ENCODE measurements at places on chromosomes 6 and 20.

GRCh38 chr6:6707143-6707542 lies 118.6 kb downstream of the LY86 start:
- DNase-seq = no peak

GRCh38 chr6:44463728-44464450 lies 76.4 kb downstream of the CDC5L start:
- DNase-seq = no peak

- no peak for DNase-seq
Observed at GRCh38 chr6:138945354-138945753, 42.7 kb downstream of the REPS1 start.

GRCh38 chr6:114446342-114446741 lies 103.5 kb upstream of the HS3ST5 start:
- no peak for DNase-seq

GRCh38 chr6:85516168-85516567 lies 66.3 kb downstream of the NT5E start:
- DNase-seq = no peak

DNA sequence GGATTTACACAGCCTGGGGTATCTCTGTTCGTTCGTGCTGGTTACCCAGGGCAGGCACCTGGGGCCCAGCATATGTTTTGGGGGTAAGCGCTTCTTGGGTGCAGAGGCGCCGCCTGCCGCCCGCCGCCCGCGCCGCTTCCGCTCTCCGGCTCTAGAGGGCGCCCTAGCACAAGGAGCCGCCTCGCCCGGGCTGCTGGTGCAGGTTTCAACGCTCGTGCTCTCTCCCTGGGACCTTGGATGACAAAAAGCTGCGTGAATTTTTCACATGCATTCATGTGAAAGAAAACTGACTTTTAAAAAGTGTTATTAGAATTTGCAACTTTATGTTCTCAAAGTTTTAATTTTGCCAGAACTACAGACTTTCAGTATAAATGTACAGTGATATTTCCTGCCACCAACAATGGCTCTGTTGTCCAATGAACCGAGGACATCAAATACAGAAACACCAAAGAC lies 32.5 kb downstream of the PRR18 start:
- DNase-seq = peak; percentile 52

DNA sequence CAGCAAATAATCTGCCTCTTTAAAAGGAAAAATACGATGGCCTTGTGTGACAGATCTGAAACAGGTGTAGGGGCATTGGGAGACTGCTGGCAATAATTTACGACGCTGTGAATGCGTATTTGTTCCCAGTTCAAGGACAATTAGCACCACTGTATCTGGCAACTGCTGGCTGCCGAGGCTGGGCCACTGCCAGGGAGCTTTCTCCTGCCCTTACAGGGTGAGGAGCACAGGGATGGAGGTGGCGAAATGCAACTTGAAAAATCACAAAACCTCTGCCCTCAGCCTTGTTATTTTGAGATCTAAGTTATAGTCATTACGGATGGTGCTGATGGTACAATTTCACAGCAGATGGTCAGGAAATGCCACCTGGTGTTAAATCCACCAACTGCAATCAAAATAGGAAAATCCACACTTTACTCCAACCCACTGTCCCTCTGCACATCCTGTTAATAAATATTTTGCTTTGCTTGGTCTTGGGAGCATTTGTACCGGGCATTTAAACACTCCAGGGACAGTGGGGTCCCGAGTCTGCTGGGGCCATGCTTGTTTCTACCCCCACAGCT lies 6.4 kb downstream of the MYLK4 start:
- no peak for DNase-seq

- no peak for DNase-seq
Observed at GRCh38 chr6:64288351-64288750, 652.7 kb downstream of the PHF3 start.

- DNase-seq = no peak
Observed at GRCh38 chr6:46896871-46897270, 24.9 kb downstream of the ADGRF5 start.

GRCh38 chr20:41002842-41003142 lies 25.8 kb upstream of the TOP1 start:
- no peak for DNase-seq

- DNase-seq = no peak
Observed at GRCh38 chr6:28929887-28930620, 6.3 kb upstream of the TRIM27 start.

DNA sequence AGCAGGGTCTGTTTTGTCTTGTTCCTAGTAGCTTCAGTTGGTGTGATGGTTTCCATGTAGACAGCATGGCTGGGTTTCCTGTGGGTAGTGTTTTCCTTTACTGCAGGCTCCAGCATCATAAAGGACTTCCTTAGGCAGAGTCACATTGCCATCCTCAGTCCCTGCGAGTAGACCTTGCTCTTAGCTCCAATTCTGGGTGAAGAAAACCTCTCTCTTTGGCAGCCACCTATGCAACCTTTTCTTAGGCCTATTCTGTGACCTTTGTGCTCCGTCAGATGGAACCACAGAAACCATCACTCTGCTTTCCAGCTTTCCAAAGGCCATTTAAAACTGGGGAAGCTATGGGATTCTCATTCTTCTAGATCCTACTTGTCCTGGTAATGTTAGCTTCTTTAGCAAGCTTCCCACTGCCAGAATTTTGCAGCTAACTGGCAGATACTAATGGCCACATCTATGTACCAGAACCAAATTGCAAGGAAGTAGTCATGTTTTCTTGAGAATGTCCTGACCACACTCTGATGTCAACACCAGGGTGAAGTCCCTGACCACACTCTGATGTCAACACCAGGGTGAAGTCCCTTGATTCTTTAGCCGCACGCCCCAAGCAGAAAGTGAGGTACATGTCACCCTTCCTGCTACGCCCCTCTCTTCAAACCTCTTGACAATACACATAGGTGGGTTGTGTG lies 646.6 kb upstream of the HS3ST5 start:
- no peak for DNase-seq

- no peak for DNase-seq
Observed at GRCh38 chr20:25495189-25495824, 87.8 kb downstream of the GINS1 start.

GRCh38 chr20:62367136-62367632 lies at the start of gene LAMA5:
LAMA5 (minus strand) TSS chr20:62367312; CDS start chr20:62367245, 67 bp downstream.
- DNase-seq = no peak

GRCh38 chr6:108888052-108888451 lies 39.8 kb downstream of the ARMC2 start:
- DNase-seq = no peak

GRCh38 chr6:52362443-52363227 lies 684 bp downstream of the PAQR8 start:
- DNase-seq = peak; percentile 11

GRCh38 chr6:167987396-167988153 lies 9.9 kb upstream of the KIF25 start:
- no peak for DNase-seq

- no peak for DNase-seq
Observed at GRCh38 chr6:167806061-167806700, 20.5 kb upstream of the AFDN start.

GRCh38 chr20:56359212-56360132 lies 698 bp downstream of the FAM210B start:
- no peak for DNase-seq

GRCh38 chr6:139982652-139983295 lies 608.3 kb upstream of the CITED2 start:
- no peak for DNase-seq

GRCh38 chr6:39111280-39111679 lies 3.7 kb downstream of the SAYSD1 start:
- DNase-seq = no peak

- DNase-seq = no peak
Observed at GRCh38 chr6:34022250-34022872, 123.5 kb downstream of the GRM4 start.

DNA sequence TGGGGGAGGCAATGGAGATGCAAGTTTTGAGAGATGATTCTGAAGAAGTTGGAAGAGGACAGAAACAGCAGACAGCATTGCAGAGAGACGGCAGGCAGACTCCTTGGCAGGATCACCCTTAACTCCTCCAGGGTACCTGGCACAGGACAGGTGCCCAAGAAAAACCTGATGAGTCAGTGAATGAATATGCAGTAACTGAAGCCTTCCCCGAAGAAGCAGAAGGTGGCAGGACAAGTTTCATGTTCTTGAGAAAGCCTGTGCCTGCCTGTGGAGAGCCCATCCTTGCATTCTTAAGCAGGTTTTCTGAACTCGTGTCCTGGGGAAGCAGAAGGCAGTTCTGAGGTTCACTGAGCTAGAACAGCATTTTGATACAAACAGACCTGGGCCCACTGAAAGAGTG lies 79.6 kb upstream of the SASH1 start:
- no peak for DNase-seq

DNA sequence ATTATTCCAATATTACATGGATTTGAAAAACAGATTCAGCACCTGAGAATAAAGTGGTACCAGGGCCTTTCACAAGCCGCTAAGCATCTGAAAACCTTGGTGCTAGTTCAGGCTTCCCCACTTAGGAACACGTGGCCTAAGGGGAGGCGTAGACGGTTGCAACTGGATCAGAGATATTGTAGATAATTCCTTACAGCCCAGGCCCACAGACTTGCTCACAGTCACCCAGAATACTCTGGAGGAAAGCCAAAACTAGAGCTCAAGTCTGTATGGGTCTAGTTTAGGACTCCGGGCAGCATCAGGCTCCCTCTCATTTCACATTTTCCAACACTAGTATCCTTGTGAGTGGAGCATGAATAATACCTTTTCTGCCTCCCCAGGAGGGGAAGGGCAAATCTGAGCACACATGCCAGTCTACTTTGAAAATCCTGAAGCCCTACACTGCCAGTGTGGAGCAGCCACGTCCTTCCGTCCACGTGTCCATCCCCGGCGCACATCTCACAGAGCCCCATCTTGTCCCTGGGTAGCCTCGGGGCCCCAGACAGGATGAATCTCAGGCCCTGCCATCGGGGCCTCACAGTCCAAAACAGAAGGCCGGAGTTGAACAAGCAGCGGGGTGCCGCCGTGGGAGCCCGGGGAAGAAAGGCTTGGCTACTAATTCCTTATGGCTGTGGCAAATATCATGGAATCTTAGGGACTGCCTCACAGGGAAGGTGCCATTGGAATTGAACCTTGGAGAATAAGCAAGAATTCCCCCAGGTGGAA lies 299.3 kb downstream of the NRN1 start:
- no peak for DNase-seq
